NAMALWA (cell line): ENCODE measurements at places on chromosomes 5 and 9.
A peak's percentile ranks its signal among the peaks of the same experiment; 100 is the strongest.

GRCh38 chr5:43609752-43610151, 6.8 kb downstream of the NNT start:
- peak; percentile 56 for DNase-seq

- no peak for DNase-seq
These were observed 48.4 kb upstream of the SMIM23 start for GRCh38 chr5:171736976-171737891.

DNA sequence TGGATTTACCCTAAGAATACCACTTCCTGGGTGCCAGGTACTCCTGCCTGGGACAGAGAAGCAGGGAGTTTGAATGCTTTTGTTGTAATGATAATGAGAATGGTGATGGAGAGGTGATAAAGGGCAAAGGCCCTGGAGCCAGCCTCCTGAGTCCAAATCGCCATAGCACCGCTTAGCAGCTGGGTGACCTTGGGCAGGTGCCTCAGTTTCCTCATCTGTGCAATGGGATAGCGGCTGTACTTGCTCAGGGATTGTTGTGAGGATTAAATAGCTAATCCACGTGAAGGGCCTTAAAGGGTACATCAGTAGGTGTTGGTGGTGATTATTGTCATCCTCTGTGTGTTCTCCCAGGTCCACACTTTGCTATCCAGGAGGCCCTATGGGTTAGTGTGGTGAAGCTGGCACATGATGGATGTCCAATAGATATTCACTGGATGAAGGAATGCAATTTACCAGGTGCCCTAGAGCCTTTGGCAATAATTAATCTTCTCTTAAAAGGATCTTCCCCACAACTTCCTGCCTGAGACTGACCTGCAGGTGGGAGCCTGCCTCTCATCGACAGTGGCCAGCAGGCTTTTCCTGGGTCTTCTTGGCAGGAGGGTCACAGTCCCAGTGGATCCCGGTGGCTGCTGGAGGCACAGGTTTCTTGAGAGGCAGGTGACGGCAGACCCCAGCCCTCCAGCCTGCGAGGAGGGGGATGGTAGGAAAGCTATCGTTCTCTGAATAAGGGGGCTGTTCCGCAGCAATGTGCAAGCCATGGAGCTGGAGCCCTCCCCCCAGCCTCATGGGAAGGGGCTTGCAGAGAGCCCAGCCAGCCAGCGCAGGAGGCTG, 160.2 kb downstream of the MACROH2A1 start:
- no peak for DNase-seq

DNA sequence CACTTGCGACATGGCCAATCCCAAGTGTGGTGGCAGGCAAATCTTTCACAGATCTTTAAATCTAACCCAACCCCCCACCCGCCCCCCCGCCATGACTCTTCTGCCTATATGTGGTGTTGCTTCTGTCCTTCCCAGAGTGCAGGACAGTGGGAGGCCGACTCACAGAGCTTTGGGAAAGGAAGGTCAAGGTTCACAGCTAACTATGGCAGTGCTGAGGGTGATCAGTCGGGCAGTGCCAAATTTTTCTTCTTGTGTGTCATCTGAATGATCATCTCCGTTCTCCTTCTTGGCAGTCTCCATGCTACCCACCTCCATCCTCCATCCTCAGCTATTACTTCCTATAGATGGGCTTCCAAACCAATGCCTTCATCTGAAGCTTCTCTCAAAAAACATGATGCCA, 129.0 kb upstream of the NFIB start:
- DNase-seq: no peak

DNA sequence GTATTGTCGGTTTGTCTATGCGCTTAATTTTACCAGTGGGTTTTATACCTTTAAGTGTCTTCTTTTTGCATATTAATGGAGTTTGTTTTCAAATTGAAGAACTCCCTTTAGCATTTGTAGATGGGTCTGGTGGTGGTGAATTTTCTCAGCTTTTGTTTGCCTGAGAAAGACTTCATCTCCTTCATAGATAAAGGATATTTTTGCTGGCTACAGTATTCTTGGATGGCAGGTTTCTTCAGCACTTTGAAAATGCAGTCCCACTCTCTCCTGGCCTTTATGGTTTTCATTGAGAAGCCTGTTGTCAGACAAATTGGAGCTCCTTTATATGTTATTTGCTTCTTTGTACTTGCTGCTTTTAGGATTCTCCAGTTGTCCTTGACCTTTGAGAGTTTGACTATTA, 142.1 kb downstream of the RAB3C start:
- no peak for DNase-seq

DNA sequence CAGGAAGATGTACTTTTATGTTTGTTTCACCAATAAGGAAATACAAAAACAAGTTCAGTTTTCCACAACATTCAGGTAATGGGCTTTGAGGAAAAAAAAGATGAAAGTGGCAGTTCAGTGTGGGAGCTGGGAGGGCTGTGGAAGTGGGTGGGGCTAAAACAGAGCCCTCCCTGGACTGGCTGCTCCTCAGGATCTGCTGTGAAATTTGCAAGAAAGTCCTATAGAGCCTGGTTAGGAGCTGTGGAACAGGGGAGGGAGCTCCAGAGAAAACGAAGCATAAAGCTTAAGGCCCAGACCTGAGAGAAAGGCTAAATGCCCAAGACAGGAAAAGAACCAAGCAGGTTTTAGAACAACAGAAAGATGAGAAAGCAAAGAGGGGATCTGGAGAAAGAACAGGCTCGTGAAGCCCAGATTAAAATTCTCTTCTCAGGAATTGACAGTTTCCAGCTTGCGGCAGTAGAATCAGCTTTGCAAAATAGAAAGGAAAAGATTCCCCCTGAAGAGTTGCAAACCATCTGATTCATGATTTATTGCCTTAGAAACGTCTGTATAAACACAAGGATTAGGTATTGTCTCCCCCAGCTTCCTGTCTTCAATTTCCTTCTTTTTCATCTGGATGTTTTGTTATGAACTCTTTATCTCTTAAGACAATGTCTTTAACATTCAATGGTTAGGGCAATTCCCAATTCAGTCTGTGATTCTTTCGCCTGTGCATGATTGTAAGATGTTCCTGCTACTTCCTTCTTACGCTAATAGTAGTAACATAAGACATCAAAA, 26.3 kb upstream of the CRHBP start:
- no peak for DNase-seq

DNA sequence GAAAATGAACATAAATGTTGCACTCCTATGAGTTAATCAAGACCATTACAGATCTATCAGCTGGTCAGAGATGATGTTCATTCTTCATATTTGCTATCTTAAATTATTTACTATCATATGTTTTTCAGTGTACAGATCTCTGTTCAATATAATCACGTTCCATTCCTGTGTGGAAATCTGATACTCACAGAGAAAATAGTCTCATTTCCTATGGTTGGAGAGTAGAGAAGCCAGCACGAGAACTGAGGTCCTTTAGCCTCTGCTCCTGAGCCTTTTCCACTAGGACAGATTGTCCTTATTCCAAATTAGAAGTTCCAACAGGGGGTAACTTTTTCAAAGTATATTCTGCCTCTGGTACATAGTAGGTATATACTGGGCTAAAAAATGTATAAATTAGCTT, 29.2 kb downstream of the UGCG start:
- DNase-seq: no peak

GRCh38 chr9:21969011-21969940, 24.9 kb downstream of the CDKN2A start:
- no peak for DNase-seq

DNA sequence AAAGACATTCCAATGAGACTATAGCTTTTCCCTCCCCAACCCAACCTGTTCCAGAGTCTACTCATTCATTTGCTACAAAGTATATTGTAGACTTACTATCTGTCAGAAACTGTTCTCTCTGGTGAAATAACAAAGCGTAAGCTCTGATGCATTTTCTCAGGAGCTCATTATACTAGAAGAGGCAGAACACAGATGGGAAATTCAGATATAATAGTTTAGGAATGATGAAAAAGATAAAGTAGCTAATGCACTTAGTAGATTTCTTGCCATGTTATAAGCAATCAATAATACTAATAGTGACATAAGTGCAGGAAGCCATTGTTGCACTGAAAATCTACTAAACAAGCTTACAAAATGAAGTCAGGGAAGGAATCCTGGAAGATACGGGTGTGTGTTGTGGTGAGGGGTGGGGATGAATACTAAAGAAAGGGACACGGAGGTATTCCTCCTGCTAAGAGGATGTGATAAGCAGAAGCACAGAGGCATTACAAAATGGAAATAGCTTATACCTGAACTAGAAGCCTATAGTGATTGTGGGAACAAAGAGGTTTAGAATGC, 78.2 kb downstream of the HCN1 start:
- DNase-seq: no peak
